ENCODE measurements at places on chromosomes 12 and 14. TPM values are rescaled to one million over a fixed set of nuclear protein-coding genes. Genes with fewer than 3 reads are reported as not detected.

OVCH1 gene
- total RNA-seq: not detected

GRCh38 chr12:89845366-89845765 lies 136.7 kb upstream of the ATP2B1 start:
- DNase-seq: no peak

DNA sequence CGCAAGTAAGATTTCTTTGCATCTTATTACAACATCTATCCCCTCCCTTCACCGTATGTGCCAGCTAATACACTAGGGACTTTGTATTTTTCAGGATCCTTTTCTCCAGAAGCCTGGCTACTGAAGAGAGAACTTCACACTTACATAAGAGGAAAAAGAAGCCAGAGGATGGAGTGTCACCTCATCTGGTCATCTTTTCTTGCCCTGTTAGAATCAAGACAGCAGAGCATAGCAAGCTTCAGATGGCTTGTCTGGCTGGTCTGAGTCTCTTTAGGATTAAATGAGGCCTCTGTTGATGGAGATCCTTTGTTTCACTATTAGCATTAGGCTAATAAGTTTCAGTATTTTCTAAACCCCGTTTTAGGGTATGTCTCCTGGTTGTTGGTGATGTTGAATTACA lies 14.4 kb upstream of the AACS start:
- no peak for DNase-seq

DNA sequence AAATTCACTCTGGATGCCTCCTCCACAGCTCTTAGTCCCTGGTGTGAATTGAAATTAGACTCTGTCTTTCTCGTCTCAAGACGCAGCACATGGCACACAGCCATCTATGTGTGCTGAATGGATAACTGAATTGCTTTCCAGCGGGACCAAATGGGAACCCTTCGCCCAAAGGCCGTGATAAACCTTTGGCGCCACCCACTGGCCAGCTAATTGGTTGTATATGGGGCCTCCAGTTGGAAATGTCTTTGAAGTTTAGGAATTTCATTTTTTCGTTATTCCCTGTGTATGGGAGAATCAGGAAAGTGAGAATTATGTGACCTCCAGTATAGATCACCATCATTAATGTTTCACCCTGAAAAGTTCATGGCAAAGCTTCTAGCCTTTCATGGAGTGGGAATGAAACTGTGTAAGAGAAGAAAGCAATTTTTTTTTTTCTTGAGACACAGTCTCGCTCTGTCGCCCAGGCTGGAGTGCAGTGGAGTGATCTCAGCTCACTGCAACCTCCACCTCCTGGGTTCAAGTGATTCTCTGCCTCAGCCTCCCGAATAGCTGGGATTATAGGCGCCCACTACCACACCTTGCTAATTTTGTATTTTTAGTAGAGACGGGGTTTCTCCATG lies 9.8 kb upstream of the HSP90AA1 start:
- DNase-seq: peak; percentile 36

DNA sequence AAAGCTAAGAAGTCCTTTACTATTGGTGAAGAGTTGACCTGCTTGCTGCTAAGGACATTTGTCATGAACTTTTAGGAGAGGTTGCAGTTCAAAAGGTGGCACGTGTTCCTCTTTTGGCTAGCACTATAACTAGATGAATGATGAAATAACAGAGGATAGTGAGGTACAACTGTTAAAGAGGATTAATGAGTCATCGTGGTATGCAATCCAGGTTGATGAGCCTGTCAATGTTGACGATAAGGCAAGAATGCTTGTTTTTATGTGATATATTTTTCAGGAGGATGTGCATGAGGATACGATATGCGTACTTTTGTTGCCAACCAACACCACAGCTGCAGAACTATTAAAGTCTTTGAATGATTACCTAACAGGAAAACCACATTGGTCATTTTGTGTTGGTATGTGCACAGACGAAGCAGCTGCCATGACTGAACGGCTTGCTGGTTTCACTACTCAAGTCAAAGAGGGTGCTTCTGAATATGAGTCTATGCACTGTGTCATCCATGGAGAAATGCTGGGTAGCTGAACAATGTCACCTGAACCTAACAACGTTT lies 10.6 kb downstream of the CEP128 start:
- DNase-seq: no peak

- no peak for DNase-seq
Observed at GRCh38 chr12:116101991-116102390, 175.5 kb downstream of the MED13L start.

RTL1 gene
- not detected for total RNA-seq

DNA sequence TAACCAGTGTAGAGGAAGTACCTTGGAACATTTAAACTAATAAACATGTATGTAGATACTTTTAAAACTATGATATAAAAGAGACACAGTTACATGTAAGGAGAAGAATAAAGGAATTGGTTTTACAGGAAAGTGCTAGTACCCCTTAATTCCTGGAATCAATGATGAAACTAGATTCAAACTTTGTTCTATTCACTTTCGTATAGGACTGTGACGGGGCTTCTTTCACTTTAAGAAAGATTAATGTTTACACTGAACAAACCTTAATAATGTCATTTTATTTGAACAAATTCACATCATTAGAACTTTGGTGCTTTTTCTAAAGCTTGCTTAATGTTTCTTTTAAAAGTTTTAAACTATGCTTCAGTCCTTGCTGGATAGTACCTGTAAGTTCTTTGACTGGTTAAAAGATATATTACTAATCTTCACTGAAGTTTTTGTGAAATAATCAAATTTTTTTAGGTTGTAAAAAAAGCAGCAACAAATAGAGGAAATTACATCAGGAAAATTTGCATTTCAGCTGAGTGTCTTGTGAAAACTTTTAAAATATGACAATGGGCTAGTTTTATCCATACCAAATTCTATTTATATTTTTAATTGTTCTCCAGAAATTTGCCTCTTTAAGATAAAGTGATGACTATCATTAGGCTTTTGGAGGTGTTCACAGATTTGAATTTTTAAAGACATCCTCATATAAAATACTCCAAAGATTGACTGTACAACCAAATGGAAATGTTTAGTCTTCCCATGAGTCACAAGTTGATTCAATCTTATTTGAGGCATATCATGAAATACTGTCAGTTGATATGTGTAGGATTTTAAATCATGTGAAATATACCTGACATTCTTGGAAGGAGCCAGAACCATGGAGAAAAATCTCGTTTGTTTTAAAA lies 36.2 kb downstream of the PAPOLA start:
- peak; percentile 4 for DNase-seq

PHETA1 gene
- 16.3 TPM for total RNA-seq

GOLGA5 gene
- total RNA-seq: 22.3 TPM

EXOC3L4 gene
- 2.6 TPM for total RNA-seq

CPM gene
- 11.2 TPM for total RNA-seq

GRCh38 chr12:131785763-131786330 lies 42.3 kb upstream of the MMP17 start:
- DNase-seq: no peak

DNA sequence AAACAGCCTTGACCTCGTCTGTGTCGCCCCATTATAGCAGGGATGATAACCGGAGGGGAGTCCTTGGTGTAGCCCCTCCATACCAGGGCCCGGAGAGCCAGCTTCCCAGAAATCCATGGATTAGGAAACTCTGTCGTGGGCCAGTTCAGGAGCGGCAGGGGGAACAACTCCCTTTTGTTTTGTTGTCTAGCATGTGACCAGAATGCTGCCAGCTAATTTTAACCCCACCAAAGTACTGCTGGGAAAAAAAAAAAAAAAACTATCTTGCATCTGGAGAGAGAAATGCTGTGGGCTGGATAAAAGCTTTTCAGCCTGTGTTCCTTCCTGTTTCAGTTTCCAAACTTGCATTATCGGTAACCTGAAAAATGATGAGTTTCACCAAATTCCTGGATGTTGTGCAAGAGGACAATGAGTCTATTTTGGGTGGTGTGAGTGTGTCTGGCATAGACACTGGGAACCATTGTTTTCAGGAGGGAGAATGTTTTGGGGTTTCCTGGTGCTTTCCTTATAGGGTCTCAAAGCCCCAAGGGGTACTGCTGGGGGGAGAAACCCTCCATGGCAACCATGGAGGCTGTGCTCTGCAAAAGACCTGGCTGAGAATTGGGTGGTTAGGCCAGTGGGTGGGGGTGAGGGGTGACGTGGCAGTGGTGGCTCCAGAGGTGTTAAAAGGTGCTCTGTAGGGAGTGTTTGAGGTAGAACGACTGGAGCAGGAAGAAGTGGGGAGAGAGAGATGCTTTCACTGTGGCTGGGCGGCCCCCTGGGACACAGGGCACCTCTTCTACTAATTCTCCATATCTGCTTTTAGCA lies 14.9 kb upstream of the IRF2BPL start:
- no peak for DNase-seq

DNA sequence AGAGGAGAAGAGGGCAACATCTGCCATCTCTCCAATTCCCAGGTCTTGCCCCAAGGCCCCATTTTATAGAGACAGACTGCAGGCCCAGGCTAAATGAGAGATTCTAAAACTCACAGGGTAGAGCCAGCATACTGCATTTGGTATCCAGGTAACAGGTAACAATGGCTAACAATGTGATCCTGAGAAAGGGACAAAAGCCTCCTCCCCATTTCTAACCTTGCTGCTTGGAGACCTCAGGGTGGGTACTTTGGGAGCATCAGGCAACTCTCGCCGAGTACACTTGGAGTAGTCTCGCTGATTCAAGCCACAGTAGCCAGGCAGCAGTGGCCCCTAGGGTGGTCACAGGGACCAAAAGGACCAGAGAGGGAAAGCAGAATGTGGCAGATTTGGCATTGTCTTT lies 162.6 kb upstream of the PLEKHA5 start:
- no peak for DNase-seq

GRCh38 chr14:96098309-96098998 lies 59.3 kb downstream of the C14orf132 start:
- DNase-seq: peak; percentile 15

GRCh38 chr14:103886304-103887169 lies 39.2 kb upstream of the PPP1R13B start:
- DNase-seq: no peak

DNA sequence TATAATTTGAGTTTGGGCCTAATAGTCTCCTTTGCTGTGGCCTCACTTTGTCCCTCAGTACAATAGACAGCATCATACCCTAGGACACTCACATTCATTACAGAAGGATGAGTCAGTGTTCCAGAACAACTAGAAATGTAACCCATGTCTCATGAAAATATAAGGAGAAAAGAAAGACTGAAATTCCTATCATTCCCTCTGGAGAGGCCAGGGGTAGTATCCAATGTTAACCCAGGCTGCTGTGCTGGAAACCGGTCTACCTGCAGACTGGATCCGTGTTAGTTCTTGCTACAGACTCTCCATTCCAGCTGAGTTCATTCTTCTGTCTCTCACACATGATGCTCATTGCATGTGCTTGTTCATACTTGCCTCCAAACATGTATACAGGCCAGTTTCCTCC lies 75.8 kb upstream of the HOXC13 start:
- no peak for DNase-seq

DNA sequence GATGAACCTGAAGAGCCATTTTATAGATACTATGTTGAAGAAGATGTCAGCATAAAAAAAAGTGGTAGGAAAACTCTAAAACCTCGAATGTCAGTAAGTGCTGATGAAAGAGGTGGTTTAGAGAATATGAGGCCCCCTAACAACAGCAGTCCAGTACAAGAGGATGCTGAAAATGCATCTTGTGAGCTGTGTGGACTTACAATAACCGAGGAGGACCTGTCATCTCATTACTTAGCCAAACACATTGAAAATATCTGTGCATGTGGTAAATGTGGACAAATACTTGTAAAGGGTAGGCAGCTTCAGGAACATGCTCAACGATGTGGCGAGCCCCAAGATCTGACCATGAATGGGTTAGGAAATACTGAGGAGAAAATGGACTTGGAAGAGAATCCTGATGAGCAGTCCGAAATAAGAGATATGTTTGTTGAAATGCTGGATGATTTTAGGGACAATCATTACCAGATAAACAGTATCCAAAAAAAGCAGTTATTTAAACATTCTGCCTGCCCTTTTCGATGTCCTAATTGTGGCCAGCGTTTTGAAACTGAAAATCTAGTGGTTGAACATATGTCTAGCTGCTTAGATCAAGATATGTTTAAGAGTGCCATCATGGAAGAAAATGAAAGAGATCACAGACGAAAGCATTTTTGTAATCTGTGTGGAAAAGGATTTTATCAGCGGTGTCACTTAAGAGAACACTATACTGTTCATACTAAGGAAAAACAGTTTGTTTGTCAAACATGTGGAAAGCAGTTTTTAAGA lies 17.8 kb upstream of the HSPA2 start:
- DNase-seq: no peak

ERP27 gene
- total RNA-seq: not detected

ERBB3 gene
- 0.90 TPM for total RNA-seq

DNA sequence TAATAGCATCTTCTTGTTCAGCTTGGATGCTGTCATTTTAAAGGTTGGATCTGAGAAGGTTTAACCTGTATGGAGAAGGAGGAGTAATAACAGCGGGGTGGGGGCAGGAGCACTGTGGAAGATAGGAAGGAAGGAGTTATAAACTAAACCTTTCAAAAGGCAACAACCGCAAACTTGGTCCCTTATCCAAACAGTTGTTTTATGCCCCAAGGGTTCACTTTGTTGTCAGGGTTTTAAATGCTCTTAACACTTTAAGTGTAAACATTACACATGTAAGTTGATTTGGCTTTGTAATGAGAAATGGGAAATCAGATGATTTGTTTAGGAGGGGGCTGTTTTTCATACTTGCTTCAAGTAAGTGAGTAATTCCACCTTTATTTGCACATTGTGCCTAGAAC lies 3.0 kb downstream of the NPAS3 start:
- DNase-seq: no peak

DNA sequence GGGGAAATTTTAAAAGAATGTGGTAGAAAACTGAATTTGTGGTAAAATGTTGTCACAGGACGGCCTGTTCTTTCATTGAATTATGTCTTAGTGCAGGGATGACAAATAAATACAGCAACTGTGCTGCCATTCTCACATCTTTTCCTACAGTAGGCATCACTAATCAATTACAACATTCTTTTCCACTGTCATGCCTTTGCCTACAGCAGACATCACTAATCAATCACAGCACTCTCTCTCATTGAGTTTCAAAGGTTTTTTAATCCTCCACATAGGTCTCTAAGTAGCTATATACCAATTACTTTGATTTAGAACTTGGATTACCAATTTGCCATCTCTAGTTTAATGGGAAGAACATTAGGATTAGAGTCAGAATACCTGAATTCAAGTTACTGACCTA lies 30.1 kb downstream of the NTF3 start:
- DNase-seq: no peak

DPPA3 gene
- total RNA-seq: not detected

CLEC6A gene
- not detected for total RNA-seq

DNA sequence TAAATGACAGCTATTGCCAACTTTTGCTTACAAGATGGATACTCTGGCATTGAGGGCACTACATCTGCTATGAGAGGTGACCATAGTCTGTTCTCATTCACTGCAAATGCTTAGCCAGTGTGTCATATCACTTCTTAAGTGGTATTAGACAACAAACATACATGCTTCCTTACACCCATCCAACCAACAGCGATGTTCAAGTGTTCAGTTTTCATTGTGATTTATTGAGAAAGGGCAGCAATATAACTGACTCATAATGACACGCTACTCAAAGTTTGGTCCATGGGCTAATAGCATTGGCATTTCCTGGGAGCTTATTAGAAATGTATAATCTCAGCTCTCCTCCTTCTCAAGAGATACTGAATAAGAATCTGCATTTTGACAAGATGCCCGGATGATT lies 181.7 kb downstream of the NPAS3 start:
- DNase-seq: no peak

GRCh38 chr12:45509187-45509586 lies 220.3 kb upstream of the ARID2 start:
- no peak for DNase-seq

PAX9 gene
- 0.82 TPM for total RNA-seq

CRACR2A gene
- total RNA-seq: 0.92 TPM

GRCh38 chr12:104226672-104227071 lies 11.1 kb downstream of the TXNRD1 start:
- DNase-seq: no peak

GRCh38 chr12:68612202-68612601 lies 1.5 kb downstream of the RAP1B start:
- DNase-seq: no peak
